ENCODE measurements at places on chromosomes 3 and 15.

DNA sequence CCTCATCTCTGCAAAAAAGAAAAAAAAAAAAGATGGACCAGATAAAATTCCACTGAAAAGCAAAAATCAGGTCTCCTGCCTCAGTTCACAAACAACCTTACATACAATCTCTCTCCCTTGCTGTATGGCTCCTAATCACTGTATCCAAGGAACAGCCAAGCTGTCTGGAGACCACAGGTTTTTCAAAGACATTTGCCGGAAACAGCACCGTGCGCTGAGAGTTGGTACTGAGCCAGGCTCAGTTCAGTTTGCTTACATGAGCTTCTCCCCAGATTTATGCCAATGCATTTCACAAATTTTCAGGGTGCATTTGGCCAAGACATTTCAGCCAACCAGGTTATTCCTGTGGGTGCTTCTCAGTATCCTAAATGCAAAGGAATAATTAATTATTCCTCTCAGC is 4.1 kb downstream of the ACP3 start:
- DNase-seq: no peak

DNA sequence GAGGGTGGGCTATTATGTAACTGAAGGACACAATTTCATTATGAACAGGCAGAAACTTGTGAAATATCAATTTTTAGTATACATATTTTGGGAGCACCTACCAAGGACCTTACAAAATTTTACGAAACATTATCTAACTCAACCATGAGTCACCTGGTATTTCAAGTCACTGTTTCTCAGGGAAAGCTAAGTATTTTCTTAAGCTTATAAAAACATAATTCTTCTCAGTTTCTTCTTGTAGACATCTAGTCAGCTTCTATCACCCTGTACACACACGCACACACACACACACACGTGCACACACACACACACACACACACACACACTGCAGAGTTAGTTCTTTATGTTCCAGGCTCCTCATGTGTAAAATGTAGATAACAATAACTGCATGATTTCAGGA is 658.3 kb downstream of the TUSC7 start:
- DNase-seq: no peak

- DNase-seq: no peak
Observed at GRCh38 chr15:61014698-61015097, 214.4 kb downstream of the RORA start.

- no peak for DNase-seq
Observed at GRCh38 chr3:159159546-159159945, 357.7 kb downstream of the MFSD1 start.

DNA sequence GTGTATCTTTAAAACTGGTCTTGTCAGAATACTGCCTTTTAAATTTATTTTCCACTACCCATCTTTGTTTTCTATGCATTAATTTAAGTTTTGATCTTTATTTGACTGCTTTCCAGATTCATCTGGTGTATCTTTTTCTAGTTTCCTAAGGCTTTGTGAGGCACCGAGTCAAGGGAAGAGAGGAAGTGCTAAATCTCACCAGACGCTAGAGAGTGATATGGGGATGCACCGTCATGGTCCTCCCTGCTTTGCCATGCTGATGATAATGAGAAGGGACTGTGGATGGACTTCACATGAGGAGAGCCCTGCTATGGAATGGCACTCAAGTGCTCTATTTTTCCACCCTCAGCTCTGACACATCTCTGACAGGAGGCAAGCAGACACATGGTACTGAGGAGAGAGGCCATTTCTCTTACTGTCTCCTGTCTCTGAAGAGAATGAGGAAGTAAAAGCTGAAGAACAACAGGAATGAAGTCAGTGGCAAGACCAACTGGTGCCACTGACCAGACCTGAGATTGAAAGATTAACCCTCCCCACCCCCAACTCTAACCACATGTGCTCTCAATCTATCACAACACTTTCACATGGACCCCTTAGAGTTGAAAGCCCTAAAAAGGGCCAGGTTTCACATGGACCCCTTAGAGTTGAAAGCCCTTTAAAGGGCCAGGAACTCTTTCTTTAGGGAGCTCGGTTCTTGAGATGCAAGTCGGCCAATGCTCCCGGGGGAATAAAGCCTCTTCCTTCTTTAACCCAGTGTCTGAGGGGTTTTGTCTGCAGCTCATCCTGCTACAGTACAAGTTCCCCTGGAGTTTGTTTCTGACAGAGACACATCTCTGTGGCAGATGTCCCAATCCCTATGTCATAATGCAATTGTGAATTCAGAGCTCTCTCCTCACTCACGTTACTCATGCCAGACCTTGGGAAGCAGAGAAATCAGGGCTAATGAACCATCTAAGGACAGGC is at the start of gene IQCF2:
TSS of gene IQCF2 (plus strand) at position 913 of the 963 bp plus-strand sequence. CDS start 52 bp downstream, outside the sequence.
- DNase-seq: no peak

DNA sequence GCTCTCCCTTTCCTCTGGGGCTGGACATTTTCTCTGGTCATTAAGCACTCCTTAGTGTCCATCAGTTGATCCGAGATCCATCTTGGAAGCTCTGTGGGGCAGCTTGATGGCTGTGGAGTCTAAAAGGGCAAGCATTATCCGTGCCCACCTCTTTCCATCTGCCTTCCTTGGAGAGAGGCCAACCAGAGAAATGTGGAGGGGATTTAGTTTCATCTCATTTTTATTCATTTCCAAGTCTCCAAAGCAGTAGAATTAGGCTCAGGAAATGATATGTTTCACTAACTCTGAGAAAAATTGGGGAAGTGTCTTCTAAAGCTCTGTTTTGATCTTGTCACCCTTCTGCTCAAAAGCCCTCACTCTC is 95.9 kb upstream of the KLHL25 start:
- no peak for DNase-seq

- no peak for DNase-seq
Observed at GRCh38 chr3:52330194-52330805, 14.2 kb downstream of the DNAH1 start.

GRCh38 chr15:60840306-60840702 is 361.4 kb upstream of the ICE2 start:
- peak; percentile 45 for DNase-seq

DNA sequence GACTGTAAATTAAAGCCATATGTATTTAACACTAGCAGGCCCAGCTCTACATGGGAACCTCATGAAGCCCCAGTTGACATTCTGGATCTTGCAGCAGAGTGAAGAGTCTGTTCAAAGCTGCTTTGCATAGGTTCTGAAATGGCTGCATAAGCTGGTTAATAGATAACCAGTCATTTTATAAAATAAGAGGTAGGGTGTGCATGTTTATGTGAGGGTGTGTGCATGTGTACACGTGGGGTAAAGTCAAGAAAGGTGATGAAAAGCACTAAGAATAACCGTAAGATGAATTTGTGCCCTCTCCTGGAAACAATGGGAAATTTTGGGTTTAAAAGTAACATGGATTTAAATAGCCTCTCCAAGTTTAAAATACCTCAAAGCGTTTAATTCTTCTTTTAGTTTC is 33.0 kb downstream of the PAQR9 start:
- DNase-seq: no peak

- DNase-seq: no peak
Observed at GRCh38 chr3:62586356-62586755, 213.0 kb upstream of the FEZF2 start.

GRCh38 chr3:51703068-51703760 is 3.7 kb upstream of the GRM2 start:
- peak; percentile 39 for DNase-seq

GRCh38 chr3:14329116-14329830 is 73.1 kb upstream of the SLC6A6 start:
- no peak for DNase-seq

DNA sequence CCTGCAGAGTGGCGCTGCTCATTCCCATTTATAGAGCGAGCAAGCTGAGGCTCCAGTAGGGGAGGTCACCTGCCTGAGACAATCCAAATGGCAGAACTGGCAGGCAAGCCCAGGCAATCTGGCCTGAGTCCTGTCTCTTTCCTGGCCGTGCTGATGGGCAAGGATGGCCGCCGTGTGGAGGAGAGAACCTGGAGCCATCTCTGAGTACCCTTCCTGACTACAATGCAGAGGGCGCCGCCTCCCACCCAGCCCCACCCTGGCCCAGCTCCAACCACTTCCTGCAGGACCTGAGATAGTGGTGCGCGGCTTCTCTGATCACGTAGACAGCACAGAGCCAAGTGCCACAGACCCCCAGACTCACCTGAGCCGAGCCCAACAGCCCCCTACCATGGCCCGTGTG is 7.0 kb downstream of the TLR9 start:
- DNase-seq: no peak

GRCh38 chr15:96958721-96959120 is 628.2 kb downstream of the NR2F2 start:
- no peak for DNase-seq

DNA sequence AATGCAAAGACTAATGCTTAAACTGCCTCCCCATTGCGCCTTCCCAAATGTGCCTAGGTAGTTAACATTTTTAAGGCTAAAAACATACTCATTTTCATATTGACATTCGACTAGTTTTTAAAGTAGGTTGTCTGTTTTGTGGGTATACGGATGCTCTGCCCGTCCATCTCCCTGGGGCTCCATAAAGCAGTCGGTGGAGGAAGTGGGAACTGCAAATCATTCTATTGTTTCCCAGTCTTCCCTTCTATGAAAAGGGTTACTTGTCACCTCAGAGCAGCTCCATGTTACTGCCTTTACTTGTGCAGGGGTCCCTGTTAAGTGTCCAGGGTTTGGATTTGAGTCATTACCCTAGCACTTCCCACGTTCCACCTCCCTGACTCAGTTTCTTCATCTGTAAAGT is 10.9 kb downstream of the CHCHD6 start:
- DNase-seq: no peak

DNA sequence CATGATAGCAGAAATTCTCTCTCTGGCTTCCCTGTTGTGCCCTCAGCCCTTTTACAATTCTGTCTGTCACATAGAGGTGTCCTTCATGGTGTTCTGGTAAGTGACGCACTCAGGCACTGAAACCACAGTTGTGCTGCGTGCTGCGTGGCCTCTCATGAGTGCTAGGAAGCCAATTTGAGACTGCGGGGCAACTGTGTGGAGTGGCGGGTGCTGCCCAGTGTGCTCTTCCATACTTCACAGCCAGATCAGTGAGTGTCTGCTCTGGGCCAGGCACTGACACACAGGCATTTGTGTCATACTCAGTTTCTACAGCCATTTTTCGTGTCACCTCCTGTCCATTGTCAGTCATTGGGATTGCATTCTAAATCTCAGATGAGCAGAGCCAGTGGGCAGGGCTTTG is 133.1 kb upstream of the PLXNA1 start:
- no peak for DNase-seq

- DNase-seq: no peak
Observed at GRCh38 chr15:60118626-60119025, 114.5 kb downstream of the FOXB1 start.

GRCh38 chr3:160883373-160883772 is 127.3 kb downstream of the PPM1L start:
- no peak for DNase-seq

GRCh38 chr3:66101901-66102300 is 63.2 kb upstream of the MAGI1 start:
- no peak for DNase-seq

- DNase-seq: no peak
Observed at GRCh38 chr3:146300768-146301167, 49.9 kb upstream of the PLSCR4 start.

GRCh38 chr3:119669906-119670570 is 7.2 kb downstream of the COX17 start:
- DNase-seq: no peak

DNA sequence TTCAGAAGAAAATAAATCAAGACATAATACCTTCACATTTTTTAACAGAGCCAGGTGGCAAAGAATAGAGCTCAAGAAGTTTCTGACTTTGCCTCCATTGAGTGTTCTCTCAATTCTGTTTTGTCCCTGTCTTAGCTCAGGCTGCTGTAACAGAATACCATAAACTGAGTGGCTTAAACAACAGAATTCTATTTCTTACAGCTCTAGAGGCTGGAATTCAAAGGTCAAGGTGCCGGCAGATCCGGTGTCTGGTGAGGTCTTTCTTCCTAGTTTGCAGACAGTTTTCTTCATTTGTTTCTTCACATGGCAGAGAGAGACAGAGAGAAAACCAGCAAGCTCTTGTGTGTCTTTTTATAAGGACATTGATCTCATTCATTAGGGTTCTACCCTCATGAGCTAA is 25.6 kb downstream of the IQCH start:
- no peak for DNase-seq

DNA sequence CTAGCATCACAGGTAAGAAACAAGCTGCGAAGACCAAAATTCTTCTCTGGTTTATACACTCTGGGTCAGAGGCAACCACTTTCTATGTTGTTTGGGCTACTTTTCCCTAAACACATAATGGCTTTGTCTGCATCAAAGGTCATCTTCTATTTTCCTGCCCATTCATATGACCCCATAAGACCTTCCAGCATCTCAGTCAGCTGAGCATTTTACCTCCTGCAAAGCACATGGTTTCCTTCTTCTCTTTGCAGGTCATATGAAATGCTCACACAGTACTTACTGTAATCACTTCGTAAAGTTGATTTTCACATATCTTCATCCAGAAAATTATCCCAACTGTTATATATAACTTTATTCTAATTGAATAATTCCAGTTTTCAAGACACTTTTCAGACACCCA is 34.8 kb downstream of the LIPC start:
- DNase-seq: no peak

GRCh38 chr3:194257151-194257621 is 93.9 kb downstream of the CPN2 start:
- no peak for DNase-seq

- no peak for DNase-seq
Observed at GRCh38 chr15:57782731-57783130, 76.2 kb downstream of the POLR2M start.

DNA sequence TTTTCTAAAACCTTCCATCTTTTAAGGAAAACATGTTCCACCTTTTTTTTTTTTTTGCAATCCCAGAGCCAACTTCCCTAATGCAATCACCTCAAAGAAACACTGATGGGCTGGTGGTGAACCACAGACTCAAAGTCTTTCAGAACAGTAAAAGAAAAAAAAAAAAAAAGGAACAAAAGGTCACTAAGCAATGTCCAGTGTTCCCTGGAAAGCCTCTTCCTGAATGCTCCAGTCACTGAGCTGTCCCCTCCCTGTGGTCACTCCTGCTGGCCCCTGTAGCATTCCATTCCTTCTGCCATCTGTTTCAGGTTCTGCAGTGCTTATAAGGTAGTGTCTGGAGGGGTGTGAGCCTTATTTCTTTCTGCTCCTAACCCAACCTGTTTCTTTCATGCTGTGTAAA is 53.3 kb downstream of the AAGAB start:
- DNase-seq: no peak

- no peak for DNase-seq
Observed at GRCh38 chr3:115792206-115792955, 169.1 kb downstream of the GAP43 start.

DNA sequence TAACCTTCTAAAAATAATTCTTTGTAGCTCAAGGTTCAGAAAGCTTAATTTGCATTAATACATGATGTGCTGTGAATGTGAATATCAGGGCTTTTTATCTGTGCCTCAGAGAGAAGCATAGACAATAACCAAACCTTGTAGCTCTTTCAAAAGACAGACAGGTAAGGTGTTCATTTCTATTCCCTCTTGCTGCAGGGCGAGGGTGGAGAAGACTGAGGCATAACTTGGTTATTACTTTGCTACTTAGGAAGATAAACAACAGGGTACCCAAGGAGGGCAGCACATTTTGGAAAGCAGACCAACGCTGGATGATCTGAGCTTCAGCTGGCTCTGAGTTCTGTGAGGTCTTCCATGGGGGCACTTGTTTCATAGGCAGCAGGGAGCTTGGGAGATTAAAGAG is 408.6 kb upstream of the RARB start:
- no peak for DNase-seq

Measured in NCI-H1092 (cell line).